ENCODE measurements at places on chromosomes 6 and 20.

GRCh38 chr20:16624106-16624505 lies 50.9 kb upstream of the KIF16B start:
- no peak for DNase-seq

GRCh38 chr6:12423832-12424231 lies 133.7 kb downstream of the EDN1 start:
- no peak for DNase-seq

- no peak for DNase-seq
These were observed 111.9 kb upstream of the FLRT3 start for GRCh38 chr20:14449323-14449722.

DNA sequence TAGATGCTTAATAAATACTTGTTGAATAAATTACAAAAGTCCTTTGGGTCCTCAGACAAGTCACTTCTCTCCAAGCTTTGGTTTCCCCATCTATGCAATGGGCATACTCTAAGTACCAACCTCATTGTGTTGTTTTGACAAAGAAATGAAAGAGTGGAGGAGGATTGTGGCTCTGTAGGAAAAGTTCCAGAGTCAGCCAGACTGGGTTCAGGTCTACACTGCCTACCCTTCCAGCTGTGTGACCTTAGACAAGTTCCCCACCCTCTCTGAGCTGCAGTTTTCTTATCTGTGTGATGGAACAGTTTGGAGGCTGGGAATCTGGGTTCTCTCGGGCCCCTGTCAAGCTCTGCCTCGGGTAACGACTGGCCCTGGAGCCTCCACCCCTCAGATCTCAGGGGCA lies 53.9 kb downstream of the SNAI1 start:
- DNase-seq = no peak

DNA sequence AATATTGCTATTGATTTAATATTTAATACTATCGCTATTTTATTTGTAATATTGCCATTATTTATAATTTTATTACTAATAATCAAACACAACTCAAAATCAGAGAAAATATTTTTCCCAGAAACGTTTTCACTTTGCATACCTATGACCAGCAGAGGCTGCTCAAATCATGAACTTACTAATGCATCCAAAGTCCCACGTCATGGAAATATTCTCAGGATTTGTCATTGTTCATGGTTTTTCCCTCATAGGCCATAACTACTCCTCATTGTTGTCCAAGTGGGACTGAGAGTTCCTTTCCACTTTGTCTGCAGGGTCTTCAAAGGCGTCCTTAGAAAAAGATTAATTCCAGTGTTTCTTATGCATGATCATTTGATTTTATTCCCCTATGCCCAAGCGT lies 344.8 kb downstream of the THBS2 start:
- no peak for DNase-seq

DNA sequence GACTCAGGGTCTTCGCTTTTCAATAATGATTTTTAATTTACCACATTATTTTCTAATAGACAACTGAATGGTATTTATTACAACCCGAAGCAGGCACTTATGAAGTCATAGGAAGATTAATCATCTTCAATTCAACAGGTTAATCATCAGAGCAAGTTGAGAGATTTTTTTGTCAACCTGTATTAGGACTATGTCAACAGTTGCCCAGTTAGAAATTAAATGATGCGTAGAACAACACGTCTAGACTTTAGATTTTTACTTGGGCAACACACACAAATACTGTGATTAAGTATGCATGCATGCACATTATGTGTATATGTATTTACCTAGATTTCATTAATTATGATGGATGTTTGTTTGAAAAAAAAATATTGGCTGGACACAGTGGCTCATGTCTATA lies 4.3 kb downstream of the ILRUN start:
- no peak for DNase-seq

- no peak for DNase-seq
These were observed 23.2 kb downstream of the ADAT2 start for GRCh38 chr6:143427109-143427817.

GRCh38 chr6:100466410-100467128 lies 1.8 kb upstream of the SIM1 start:
- no peak for DNase-seq

DNA sequence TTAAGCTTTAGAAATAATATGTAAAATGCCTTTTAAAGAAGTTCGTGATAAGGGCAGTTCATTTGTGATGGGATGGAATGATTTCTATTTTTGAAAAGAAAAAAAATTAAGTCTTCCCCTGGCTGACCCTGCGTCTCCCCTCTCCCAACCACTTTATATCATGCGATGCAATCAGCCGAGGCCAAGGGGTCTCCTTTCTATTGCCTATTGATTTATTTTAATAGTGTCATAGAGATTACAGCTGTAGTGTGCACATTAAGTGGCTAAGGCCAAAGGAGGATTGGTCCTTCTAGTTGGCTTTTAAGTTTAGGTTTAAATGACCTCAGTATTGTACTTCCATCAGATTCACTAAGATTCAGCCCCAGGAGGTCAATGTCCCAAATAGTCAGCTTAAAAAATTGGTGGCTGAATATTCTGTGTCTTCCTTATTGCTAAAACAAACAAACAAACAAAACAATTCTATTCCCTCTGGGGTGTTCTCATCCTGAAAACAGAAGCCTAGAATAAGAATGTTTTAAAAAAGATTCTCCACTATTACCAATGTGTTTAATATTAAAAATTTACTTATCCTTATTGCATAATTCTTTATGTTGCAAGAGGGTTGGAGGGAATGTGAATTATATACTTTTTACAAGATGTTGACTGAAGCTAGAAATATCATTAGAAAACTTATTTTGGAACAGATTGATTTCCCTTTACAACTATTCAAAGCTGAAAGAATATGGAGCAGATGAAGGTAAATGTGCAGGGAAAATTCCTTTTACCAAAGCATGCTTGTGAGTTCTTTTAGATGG lies 359.1 kb downstream of the SAMD5 start:
- DNase-seq = no peak

GRCh38 chr6:116405138-116405537 lies 34.4 kb downstream of the DSE start:
- peak; percentile 82 for DNase-seq

DNA sequence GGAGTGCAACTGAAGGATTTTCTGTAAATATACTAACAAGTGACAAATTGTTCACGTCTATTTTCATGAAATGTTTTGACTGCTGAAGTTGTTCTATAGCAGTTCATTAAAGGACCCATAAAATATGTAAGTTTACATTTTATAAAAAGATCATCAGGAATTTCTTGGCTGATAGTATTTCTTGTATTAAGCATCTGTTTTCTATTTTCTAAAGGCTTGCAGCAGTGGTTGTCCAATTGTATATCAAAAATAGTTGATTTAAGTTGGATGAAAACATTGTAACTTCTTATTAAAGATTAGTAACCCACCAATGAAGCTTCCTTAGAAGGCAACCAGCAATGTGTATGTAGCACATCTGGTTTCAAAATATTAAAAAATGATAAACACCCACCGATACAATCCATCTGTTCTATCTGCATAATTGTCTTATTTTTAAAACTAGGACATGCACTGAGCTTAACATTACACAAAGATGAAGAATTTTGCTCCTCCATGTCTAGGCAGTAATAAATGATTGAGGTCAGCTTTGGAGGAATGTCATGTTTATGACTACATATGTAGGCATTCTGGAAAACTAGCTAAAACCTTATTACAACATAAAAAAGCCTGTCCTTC lies 301.3 kb upstream of the TCF21 start:
- DNase-seq = no peak

DNA sequence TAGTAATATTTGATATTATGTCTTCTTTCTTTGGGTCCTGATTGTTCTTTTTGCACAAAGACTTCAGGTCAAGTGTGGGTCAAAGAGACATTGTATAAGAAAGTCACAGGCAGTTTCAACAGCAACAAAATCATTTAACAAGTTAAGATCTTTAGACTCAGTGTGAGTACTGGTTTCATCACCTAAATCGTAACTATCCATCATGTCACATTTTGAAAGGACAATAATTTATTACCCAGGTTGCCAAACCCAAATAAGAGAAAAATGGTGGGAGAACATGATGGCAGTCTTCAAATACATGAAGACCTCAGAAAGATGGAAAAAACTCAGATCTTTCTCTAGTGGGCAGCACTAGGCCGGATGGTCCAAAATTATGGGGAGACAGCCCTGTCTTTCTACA lies 55.5 kb upstream of the BCLAF1 start:
- DNase-seq = no peak

- no peak for DNase-seq
These were observed 113.8 kb downstream of the CEBPB start for GRCh38 chr20:50304501-50304856.

GRCh38 chr20:24990810-24991252 lies 1.7 kb downstream of the APMAP start:
- DNase-seq = no peak

- no peak for DNase-seq
These were observed 63.5 kb downstream of the THBS2 start for GRCh38 chr6:169190144-169190584.

DNA sequence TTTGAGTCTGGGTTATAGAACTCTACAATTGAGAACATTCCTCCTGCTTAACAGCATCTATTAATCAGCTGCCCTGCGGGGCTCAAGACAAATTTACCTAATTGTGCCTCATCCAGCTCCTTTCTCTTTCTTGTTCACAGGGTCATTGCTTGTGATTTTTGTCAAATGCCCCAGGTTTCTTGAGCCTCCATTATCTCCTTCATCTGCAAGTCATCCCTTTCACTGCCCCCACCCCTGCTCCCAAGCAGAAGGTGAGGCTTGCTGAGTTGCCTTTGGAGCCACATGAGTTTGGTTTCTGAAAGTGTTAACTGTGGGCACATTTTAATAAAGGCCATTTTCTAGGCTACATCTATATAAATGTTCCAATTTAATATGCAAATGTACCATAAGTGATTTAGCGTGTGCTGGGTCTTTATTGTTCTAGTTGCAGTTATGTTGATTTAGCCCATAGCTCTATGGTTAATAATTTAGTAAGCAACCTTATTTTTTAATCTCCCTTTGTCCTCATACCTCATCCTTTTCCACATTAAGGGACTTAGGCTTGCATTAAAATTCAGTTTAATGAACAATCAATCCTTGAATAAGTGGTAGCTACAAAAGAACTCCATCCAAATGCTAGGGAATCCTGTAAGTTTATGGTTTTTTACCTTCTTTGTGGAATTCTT lies 56.1 kb downstream of the VSTM2L start:
- DNase-seq = no peak

DNA sequence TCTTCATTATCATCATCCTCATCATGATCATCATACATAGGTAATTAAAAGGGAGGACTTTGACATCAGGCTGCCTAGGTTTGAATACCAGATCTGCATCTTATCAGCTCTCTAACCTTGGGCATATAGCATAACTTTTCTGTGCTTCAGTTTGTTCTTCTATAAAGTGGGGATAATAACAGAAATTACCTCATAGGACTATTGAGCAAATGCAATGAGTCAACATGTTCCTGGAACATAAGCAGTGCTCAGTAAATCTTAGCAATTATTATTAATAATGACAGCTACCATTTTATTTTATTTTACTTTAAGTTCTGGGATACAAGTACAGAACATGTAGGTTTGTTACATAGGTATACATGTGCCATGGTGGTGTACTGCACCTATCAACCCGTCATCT lies 7.2 kb downstream of the C20orf202 start:
- no peak for DNase-seq

DNA sequence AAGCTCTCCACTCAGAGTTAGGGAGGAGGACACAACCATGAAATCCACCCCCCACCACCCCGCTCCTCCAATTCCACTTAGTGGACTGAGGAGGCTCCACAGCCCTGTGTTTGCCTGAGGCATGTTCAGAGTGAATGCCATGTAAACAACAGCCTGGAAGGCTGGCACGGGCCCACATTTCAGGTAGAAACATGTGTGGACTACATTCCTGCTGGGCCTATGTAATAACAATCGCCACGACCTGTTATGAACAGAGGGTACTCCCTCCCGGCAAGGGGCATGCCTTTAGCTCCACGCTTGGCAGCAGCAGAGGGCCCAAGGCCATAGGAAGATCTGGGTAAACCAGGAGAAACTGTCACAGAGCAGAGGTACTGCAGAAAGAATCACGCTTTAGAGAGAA lies 65.5 kb downstream of the ISM1 start:
- no peak for DNase-seq

GRCh38 chr6:44093066-44093465 lies 34.2 kb downstream of the MRPL14 start:
- DNase-seq = no peak

DNA sequence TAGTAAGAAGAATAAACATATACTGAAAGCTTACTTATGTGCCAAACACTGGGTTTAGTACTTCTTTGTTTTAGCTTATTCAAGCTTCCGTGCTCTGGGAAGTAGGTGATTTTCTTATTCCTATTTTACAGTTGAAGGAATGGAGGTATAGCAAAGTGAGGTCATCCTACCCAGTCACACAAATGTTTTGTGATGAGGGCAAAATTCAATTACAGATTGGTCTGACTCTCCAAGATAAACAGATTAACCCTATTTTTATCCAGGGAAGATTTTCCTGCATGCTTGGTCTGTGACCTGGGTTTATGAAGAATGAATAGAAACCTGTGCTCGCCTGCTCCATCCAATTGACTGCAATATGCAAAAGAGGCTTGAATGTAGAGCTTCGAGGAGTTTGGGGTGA lies 310.0 kb downstream of the ZNF217 start:
- DNase-seq = no peak

DNA sequence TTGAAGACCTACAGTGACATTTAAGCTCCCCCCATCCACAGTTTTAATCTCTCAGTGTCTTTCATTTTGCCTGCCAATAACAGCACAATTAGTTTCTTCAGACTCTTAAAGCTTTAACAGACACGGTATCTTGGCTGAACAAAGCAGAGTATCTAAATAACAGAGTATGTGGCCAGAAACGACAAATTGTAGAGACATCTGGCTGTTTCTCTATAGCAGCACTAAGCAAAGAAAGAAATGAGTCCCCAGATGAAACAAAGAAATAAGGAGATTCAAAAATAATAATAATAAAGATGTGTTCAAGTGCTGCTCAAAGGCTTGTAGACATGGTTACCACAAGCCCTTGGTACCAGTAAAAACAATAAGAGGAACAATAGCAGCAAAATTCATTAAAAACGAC lies 97.8 kb upstream of the HDAC2 start:
- no peak for DNase-seq

DNA sequence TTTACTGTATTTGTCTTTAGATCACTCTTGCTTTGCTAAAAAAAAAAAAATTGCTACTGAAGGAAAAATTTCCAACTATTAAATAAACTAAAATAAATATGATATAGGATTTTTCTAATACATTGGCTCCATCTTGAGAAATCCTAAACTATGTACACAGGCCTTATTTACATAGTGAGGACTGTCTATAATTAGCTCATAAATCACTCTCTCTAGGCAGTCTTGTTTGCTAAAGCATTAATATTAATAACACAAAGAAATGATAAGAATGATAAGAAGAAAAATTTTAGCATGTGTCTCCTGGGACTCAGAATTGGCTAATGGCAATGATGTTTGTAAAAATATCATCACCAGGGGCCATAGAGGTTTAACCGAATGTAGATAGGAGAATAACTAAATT lies 13.3 kb upstream of the CRYBG1 start:
- no peak for DNase-seq

DNA sequence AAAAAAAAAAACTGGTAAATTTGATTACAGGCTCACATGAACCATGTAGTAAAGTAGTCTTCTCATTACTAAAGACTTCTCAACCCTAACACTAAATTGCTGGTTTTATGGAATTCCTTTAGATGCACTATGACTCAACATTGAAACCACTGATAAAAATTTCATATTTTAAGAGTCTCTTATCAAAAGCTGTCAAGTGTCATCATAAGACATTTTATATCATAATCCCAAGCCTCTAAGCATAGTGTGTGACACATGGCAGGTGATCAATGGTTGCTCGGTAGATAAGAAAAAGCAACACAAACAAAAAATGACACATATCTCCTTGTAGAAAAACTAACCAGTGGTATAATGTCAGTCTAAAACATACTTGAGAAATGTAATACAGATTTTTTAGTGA lies 258.4 kb downstream of the RNGTT start:
- no peak for DNase-seq
